ENCODE measurements at places on chromosomes 16 and 17. TPM values are rescaled to one million over a fixed set of nuclear protein-coding genes. Genes with fewer than 3 reads are reported as not detected.

- no peak for DNase-seq
Observed at GRCh38 chr17:82087961-82088837, 9.8 kb downstream of the FASN start.

GRCh38 chr16:11743308-11744074, 834 bp upstream of the TXNDC11 start:
- DNase-seq = no peak

DNA sequence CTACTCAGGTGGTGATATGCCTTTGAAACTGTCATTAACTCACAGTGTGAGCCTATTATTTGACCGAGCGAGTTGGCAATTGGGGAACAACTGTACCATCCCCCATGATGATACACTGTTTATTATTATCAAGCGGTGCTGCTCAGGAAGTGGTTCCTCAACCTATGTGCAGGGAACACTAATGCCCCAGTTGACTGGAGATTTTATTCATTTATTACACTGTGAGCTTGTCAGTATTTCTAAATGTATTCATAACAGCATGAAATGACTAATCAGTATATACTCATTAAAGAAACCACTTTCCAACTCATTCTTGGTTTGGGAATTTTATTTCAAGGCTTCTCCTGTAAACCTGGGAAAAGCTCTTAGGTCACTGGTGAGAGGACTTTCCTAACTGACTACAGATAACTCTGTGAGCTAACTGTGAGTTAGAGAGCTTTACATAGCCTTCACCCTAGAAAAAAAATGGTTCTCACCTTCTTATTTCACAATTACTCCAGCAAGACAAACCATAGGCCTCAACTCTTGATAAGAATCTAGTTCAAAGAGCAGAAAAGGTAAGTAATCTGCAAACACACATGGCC, 42.4 kb downstream of the NXPH3 start:
- DNase-seq = no peak

The CCR7 gene
- not detected for total RNA-seq

The FA2H gene
- 2.1 TPM for total RNA-seq

Data from endodermal cell (in vitro differentiated cells).